ENCODE measurements at places on chromosomes 7 and 10. TPM values are rescaled to one million over a fixed set of nuclear protein-coding genes. Genes with fewer than 3 reads are reported as not detected.

ASZ1 gene
- total RNA-seq: not detected

HYCC1 gene
- 126 TPM for total RNA-seq

HOGA1 gene
- 1.1 TPM for total RNA-seq

CLRN3 gene
- total RNA-seq: not detected

EMX2 gene
- total RNA-seq: not detected

DYDC2 gene
- total RNA-seq: not detected

DYNC1I1 gene
- 1.6 TPM for total RNA-seq

SPOCK2 gene
- 0.78 TPM for total RNA-seq

STAM gene
- 77.6 TPM for total RNA-seq

GPR37 gene
- 0.62 TPM for total RNA-seq

CYP3A7 gene
- 0.29 TPM for total RNA-seq

KIAA1217 gene
- 13.2 TPM for total RNA-seq

PTF1A gene
- not detected for total RNA-seq

All from myocyte (in vitro differentiated cells).